ENCODE measurements at places on chromosomes 6 and 20.
A peak's percentile ranks its signal among the peaks of the same experiment; 100 is the strongest.

- peak; percentile 63 for DNase-seq
These were observed 36.7 kb upstream of the AAR2 start for GRCh38 chr20:36199345-36200257.

DNA sequence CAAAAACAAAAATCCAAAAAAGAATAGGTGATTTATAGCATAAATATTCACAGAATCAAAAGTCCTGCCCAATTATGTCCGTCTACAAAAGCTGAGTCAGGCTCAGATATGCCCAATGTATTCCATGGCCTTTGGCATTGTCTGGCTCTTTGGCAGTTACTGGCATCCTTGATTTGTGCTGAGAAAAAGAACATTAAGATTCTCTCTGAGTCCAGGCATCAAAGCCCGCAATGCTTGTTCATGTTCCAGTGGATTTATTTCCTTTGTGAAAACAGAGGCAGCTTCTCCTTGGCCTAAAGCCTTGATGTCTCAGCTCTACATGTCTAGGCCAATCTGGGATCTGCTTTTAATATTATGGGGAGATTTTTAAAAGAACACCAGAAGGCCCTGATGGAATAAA lies 76.1 kb upstream of the SLC4A11 start:
- DNase-seq = no peak

DNA sequence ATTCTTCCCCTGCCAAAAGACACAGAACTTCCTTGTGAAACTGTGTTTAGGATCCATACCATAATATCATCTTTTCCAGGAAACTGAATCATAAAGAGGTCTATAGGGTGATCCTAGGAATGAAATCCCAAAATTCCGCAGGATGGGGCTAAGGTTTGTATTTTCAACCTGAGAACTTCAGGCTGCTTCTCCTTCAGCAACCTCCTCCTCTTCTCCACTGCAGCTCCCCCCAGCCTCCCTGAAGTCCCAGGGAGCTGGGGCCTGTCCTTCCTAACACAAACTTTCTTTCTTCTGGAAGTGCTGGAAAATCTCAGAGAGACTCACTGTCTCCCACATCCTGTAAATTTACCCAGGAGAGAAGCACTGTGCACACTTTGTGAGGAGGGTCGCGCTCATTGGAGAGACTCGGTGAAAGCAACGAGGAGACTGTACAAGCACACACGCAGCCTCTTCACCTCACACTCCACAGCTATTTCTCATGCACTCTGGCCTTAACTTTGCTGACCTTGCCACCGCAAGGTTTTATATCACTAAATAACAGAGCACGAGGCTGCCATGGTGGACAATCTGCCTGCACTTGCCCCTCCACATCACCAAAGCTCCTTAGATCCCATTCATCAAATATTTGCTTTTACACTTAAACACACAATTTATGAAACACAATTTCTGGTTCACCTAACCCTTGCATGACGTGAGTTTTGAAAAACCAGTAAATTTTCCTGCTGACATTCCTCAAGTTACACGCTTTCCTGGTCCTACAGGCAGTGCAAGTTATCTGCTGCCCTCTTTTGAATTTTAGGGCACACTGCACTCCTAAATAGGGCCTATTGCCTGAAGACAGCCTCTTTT lies 14.3 kb downstream of the ID4 start:
- no peak for DNase-seq

- no peak for DNase-seq
These were observed 881.9 kb downstream of the QKI start for GRCh38 chr6:164296411-164296810.

GRCh38 chr20:50305636-50306477 lies 115.2 kb downstream of the CEBPB start:
- no peak for DNase-seq

- no peak for DNase-seq
These were observed 55.2 kb downstream of the ATXN1 start for GRCh38 chr6:16706029-16706428.

DNA sequence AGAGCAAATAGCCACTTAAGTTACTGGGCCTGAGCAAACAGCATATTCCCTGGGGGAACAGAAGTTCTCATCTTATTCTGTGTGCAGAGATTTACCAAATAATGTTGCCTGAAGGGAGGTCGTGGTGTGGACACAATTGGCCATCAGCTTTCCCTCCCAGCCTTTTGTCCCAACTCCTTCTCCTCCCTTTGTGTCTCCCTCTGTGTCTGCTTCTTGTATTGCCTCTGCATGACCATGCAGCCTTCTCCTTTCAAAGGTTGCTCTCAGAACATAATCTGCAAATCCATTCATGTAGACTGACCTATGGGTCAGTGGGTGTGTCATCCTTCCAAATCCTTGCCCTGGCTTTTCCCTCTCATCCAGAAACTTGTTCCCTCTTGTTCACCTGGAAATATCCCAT lies 150.3 kb upstream of the INSM1 start:
- no peak for DNase-seq

GRCh38 chr20:15241681-15242080 lies 904.3 kb upstream of the FLRT3 start:
- DNase-seq = no peak

DNA sequence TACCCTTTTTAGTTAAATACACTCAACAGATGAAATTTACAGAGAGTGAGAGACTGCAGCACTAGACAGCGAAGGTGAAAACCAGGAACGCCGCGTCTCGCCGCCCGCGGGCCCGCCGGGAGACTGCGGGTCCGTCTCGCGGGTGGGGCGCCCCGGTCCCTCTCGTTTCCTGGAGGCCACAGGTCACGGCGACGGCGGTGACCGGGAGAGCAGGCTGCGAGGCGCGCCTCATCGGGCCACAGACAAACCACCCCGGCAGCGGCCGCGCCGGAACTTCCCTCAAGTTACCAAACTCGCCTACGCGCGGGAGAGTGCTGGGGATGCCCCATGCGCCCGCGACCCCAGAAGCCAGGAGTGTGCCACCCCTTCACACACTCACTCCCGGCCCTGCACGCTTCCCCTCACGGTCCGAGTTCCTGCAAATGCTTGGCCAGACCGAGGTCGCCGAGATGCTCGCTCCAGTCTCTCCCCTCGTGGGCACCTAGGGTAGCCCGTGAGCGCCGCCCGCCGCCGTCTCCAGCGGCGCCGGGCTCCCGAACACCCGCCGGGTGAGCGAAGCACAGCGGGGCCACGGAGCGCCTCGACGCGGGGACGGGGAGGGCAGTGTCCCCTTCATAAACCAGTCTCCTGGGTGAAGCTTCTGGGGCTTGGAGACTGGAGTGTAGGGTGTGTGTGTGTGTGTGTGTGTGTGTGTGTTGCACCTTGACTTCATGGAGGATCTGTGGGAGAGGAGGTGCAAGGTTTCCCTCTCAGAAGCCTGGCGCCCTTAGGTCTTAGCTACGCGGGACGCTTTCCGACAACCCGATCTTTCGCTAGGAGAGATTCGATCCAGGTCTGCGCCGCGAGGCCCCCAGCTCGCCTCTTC lies 1.4 kb downstream of the BACH2 start:
- DNase-seq = no peak
